ENCODE measurements at places on chromosomes 6 and 20.

- no peak for DNase-seq
These were observed 480.8 kb upstream of the IMPG1 start for GRCh38 chr6:76553256-76553655.

GRCh38 chr6:67986694-67987232, 648.3 kb upstream of the ADGRB3 start:
- DNase-seq: no peak

- no peak for DNase-seq
These were observed 986.3 kb downstream of the TFAP2A start for GRCh38 chr6:9428421-9429172.

DNA sequence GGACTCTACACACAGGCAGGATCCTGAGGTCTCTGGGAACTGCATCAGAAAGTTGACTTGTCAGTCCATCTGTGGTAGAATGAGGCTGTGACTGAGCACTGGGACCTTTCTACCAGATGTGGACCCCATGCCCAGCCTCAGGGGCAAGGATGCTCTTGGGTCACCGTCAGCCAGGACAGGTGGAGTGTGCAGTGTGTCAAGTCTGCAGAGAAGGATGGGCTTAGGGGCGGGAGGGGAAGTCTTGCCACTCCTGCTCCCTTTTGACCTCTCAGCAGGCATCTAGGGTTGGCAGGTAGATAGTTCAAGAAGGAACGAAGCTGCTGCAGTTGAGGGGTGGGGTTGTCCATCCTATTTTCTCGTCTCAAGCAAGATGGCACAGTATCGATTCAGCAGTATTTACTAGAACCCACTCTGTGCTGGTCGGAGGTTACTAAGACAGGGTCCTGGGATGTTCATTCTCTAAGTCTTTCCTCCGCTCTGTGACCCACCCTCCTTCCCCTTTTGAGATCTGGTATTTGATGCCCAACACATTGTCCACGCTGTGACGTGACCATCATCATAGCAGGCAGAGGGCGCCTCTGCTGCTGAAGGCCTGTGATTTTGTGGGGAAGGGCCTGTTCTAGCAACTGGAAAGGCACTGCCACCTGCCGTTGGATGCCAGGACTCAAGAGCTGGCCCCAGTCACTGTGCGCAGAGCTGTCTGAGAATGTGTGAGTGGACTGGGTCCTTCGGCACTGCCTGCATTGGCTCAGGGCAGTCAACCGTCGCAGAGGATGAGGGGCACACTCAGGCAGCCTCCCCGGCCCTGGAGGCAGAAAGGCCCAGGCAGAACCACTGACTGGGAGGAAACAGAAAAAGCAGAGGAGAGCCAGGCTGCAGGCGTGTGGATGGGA, 23.2 kb downstream of the RBCK1 start:
- peak; percentile 63 for DNase-seq

- DNase-seq: no peak
These were observed 293.1 kb upstream of the KCNQ5 start for GRCh38 chr6:72328775-72329174.

GRCh38 chr6:45278367-45278766, 49.8 kb upstream of the RUNX2 start:
- DNase-seq: no peak

Data from retina (tissue), 1 donor.